AG08395 (cell line): ENCODE measurements at places on chromosomes 13 and 19.
A peak's percentile ranks its signal among the peaks of the same experiment; 100 is the strongest.

DNA sequence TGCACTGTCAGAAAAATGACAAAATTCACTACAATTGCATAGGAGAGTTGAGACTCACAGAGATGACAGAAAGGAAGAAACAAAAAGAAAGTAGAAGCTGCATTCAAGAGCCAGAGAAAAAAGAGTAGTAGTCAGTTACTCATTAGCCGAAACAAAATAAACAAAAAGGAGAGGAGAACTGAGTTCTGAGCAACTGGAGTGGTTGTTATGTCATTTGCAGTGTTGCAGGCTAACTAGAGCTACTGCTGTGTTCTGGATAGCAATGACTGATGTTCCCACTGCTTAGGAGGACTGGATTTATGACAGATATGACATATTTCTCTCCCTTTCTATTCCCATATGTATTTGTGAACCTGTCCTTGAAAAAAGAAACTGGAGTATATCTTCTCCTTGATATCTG, 482.6 kb downstream of the RFC3 start:
- DNase-seq = no peak

DNA sequence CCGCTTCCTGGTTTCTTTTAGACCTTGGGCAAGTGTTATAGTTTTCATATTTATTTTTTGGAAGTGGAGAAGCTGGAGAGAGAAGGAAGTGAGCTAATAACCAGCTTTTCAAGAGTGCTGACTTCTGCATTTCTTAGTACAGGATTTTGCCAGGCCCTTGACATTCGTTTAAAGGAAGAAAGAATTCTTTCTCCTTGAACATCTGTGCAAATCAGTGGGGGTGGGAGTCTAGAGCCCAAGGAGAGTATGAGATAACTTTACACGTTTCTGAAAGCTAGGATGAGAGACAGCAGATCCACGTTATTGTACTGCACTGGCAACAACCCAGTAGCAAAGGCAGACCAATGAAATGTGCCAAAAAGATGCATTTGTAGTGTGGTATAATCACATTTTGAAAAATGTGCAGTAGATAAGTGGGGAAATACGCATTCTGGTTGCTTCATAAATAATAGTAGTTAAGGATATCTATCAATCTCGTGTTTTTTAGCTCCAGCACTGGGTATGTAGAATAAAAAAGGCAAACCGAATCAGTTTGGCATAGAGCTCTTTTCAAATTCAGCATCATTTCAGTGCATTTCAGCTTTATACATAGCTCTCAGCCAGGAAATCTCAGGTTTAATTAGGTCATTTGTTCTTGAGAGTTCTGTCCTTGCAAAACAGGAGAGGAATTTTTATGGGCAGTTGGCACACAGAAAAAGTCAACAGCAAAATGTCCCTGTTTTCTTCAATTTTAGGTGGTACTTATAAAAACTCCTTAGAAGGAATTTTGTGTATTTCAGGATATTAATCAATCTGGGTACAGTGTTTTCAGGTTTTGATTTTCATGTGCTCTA, 4.3 kb downstream of the RNF113B start:
- DNase-seq = peak; percentile 28

GRCh38 chr13:111506621-111507020, 186.2 kb downstream of the TEX29 start:
- DNase-seq = no peak

GRCh38 chr13:44352671-44353070, 21.0 kb upstream of the SERP2 start:
- DNase-seq = no peak

DNA sequence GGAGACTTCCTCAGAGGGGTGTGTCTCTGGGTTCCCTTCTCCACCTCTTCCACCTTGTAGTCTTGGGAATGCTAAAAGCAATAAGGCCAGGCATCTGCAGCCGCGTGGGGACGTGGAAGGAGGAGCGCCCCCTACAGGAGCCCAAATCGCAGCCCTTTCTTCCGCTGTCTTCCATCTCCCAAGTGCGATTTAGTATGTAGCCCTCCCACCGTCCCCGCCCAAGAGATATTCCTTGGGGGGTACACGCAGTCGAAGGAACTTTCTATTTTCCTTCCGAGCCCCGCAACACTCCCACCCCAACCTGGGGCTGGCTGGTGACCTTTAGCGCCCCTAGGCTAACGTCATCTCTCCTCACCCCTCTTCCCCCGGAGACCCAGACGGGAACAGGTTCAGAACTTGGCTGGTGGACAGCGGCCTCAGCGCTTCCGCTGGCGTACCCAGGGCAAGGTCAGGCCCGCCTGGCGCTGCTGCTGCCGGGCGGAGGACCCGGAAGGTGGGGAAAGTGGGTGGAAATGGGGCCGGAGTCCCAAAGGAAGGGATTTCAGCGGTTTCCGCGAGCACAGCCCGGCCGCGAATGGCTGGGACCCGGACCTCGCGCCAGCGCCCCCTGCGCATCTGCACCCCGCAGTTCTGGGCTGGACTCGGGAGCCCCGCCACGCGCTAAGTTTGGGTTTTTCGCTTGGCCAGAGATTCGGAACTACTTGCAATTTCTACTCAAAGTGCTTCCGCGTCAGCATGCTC, 2.1 kb upstream of the PCDH8 start:
- peak; percentile 78 for DNase-seq

DNA sequence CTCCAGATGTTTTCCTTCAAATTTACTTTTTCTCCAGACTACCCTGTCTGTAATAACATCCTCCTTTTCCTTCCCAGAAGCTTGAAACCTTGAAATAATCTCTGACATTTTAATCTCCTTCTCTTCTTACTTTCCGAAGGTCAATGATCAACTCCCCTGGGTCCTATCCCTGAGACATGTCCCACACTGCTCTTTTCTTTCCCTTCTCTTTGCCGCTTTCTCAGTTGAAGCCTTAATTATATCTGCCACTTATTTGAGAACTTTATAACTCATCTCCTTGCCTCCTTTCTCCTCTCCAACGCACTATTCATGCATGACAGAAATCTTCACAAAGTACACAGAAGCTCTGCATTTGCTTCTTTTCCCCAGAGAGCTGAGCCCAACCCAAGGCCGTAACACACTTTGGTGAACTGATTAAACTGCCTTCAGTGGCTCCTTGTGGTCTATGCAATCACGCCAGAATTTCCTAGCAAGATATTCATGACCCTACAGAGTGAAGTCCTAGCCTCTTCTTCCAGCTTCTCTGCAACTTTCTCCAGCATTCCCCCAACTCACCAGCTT, 9.2 kb upstream of the WASF3 start:
- DNase-seq = no peak

- DNase-seq = no peak
These were observed 4.8 kb upstream of the ALOX5AP start for GRCh38 chr13:30730526-30730925.

- no peak for DNase-seq
These were observed 16.8 kb upstream of the CPB2 start for GRCh38 chr13:46121597-46122163.

DNA sequence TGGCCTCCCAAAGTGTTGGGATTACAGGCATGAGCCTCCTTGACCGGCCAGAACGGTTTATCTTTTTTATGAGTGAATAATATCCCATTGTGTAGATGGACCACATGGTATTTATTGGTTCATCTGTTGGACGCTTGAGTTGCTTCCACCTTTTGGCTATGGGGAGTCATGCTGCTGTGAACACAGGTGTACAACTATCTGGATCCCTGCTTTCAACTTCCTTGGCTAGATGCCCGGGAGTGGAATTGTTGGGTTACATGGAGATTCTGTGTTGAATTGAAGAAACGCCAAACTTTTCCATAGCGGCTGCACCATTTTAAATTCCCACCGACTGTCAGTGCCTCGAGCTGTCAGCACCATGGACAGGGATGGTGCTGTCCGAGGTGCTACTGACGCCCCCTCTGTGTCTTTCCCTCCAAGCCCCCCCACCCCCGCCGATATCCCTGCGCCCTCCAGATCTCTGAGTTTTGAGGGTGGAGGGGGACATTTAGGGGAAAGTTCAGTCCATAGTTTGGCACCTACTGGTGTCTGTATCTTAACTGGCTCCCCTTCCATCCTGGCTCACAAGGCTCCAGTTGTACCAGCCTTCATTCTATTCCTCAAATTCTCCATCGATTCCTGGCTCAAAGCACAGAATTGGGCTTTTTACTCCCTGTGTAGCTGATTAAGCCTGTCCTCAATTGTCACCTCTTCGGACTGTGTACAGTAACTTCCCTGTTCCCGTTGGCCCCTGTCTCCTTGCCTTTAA, 27.3 kb downstream of the PNPLA6 start:
- DNase-seq = no peak

DNA sequence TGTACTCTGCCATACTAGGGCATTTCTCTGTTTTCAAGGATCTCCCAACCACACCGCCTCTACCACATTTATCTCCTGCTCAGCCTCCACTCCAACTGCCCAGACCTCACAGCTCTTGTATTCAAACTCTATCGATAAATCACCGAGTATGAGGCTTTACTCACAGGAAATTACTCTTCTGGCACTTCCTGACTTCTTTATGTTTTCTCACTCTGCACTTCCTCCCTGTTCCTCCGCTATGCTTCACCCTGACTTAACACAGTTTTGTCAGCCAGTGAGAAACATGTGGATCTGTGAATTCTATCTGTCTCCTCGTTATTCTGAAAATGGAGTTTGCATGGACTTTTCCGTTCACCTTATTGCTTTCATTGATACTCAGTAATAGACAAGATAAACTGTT, 2.6 kb upstream of the CARD8 start:
- no peak for DNase-seq

- DNase-seq = no peak
These were observed 16.2 kb downstream of the EGLN2 start for GRCh38 chr19:40815223-40815622.

DNA sequence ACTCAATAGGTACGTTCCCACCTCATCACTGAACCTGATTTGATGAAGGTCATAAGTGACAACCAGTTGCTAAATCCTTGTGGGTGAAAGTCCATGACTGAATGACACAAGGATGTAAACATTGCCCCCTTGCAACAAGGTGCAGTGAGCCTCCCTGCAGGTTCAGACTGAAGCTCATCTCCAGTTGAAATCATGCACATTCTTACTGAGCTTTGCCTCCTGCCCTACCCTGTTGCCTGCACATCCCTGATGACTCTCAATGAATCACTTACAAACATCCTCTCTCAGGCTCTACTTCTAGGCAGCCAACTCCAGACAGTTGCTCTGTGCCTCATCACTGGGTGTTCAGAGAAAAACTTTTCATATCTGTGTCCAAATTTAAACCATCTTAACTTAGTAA, 42.5 kb upstream of the ARGLU1 start:
- DNase-seq = peak; percentile 82

GRCh38 chr19:16373532-16373931, 48.9 kb downstream of the KLF2 start:
- DNase-seq = no peak

DNA sequence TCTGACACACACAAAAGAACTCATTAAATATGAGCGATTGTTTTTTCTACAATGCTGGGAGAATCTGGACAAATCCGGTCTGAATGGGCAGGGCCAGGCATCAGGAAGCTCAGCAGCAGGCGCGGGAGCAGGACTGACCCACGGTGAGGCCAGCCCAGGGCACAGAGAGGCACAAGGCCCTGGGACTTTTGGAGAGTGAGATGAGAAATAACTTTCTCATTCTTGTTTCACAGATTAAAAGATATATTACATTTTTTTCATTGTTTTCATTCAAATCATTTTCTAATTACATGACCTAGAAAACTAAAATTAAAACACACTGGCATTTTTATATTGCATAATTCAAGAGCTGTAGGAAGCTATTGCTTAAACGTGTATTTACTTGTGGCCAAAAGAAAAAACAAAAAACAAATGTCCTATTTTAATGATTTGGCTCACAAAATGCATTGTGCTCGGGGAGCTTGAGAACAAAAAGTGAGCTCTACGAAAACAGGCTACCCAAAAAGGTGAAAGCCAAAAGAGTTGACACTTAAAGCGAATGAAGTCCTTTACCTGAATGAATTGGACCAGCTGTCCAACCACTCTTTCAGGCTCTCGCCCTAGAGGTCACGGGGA, 133.1 kb downstream of the TNFRSF19 start:
- peak; percentile 68 for DNase-seq

- no peak for DNase-seq
These were observed 2.7 kb downstream of the SIX5 start for GRCh38 chr19:45766296-45766868.

DNA sequence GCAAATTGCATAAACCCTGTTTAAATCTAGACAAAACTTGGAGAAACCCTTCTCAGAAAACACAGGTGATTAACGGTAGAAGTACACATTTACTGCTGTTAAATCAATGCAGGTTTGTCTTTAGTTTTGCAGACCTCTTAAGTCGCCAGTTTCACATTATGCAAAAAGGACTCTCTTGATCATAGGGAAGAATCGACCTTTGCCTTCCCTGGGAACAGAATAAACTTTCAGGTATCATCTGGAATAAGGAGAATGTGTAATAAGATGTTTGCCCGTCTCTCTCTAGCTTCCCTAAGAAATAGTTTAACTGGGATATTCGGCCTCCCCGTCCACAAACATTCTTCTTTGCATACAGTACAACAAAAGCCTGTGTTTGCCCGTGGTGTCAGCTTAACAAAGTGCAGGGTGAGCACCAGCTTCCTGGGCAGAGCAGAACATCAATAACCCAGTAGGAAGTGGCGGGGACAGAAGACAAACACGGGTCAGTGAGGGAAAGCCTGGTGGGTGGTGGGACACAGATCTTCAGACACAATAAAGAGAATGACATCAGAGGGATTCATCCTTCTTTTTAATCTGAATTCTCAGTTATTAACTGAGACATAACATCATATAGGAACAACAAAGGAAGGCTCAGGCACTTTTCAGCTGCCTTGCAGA, 1077.7 kb upstream of the SLC10A2 start:
- DNase-seq = no peak

- DNase-seq = peak; percentile 14
These were observed 372.4 kb downstream of the SUCLA2 start for GRCh38 chr13:47628666-47629065.

DNA sequence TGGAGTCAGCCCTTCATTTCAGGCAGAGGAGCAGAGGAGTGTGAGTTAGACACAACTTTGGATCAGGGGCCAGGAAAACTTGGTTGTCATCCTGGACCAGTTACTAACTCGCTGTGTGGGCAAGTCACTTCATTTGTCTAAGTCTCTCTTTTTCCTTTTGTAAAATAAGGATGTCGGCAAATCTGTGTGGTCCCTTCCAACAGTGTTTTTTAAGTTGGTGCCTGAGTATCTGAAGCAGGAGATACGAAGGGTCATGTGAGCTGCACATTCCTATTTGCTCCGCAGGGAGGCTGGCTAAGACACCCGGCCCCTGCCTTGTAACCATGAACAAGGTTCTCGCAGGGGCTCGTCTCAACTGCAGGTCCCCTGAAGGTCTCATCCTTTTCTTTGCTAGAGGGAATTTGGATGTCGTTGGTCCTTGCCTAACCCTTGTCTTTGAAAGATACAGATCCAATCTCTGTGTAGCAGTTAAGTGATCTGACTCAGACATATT, 64.3 kb downstream of the LRCH1 start:
- no peak for DNase-seq
